ENCODE measurements at places on chromosomes 6 and 20.

DNA sequence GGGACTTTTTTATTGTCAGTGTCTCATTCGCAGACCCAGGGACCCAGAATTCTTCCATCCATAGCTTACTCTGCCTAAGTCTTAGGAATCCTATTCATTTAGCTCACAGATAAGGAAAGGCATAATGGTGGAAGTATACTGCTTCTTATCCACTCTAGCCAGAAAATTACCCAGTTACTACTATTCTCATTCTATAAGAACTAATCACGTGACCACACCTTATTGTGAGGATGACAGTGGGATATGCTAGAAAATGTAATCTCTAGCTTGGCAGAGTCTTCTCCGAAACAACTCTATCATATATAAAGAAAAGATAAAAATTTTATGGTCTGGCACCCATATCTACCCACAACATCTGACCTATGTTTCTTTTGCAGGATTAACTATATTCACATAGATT lies 21.2 kb downstream of the TFAP2D start:
- no peak for DNase-seq

GRCh38 chr20:17036541-17036940 lies 190.3 kb upstream of the PCSK2 start:
- no peak for DNase-seq

- DNase-seq: no peak
Observed at GRCh38 chr6:17432356-17432755, 39.0 kb downstream of the CAP2 start.

DNA sequence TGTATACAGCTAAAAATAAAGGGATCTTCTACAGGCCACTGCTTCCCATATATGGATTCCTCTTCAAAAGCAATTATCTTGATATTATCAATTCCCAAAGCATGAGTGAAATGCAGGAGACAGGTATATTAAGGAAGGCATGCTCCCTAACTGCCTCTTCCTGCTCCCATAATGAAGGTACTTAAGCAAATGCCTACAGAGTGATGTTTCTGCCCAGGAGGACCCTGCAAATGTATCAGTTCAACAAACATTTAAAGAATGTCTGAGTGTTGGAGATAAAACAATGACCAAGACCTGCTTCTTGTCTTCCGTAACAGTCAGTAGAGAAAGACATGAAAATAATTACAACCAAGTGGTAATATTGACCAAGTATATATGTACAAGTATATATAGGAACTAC lies 4.2 kb downstream of the UBE2J1 start:
- DNase-seq: no peak

GRCh38 chr6:2582268-2582667 lies 168.5 kb downstream of the MYLK4 start:
- DNase-seq: no peak

Data from NCI-H187 (cell line).